ENCODE measurements at places on chromosomes 12 and 14.

- no peak for DNase-seq
Measured at GRCh38 chr12:132389026-132389425, 59.6 kb upstream of the GALNT9 start.

- DNase-seq, result no peak
Measured at GRCh38 chr14:75049731-75050201, 1.5 kb downstream of the MLH3 start.

- no peak for DNase-seq
Measured at GRCh38 chr14:39229222-39229543, 4.5 kb upstream of the MIA2 start.

GRCh38 chr12:85616201-85616600, 220.0 kb downstream of the RASSF9 start:
- DNase-seq, result no peak

Data from type B pancreatic cell (in vitro differentiated cells).